ENCODE measurements at places on chromosomes 3 and 15. TPM values are rescaled to one million over a fixed set of nuclear protein-coding genes. Genes with fewer than 3 reads are reported as not detected.

DNAH12 gene
- total RNA-seq, result 0.13 TPM

- no peak for DNase-seq
Observed at GRCh38 chr3:26636096-26636727, 13.6 kb downstream of the LRRC3B start.

GRCh38 chr15:48989170-48989569 is 25.5 kb upstream of the SHC4 start:
- DNase-seq, result no peak

GRCh38 chr15:38174691-38175090 is 77.9 kb upstream of the SPRED1 start:
- DNase-seq, result no peak

UPK1B gene
- total RNA-seq, result 55.2 TPM

DNA sequence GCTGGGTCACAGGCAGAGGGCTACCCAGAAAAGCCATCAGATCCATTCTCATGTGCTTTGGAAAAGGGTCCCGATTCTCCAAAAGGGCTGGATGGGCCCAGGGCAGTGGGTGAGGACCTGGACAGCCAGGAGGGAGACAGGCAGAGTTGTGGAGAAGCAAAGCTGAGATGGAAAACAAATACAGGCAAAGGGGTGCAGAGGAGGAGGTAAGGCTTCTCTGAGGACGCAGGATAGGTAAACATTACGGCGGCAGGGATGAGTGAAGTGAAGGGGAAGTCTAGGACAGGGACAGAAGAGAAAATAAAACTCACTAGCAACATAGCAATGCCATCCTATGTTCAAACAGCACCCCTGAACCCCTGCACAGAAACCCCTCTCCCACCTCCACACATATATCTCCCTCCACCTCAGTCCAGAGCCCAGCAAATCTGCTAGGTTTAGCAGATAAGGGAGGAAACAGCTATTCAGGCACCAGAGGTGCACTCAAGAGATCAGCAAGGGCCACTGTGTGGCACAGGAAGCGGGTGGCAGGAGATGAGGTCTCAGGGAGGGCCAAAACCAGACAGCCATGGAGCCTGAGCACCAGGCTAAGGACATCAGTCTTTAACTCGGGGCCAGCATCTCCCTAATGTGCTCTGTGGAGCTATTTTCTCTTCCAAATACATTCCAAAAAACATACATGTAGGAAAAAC is 51.3 kb downstream of the HOMER2 start:
- DNase-seq, result no peak

- no peak for DNase-seq
Observed at GRCh38 chr15:95868450-95868849, 462.1 kb upstream of the NR2F2 start.

GRCh38 chr3:114219741-114220140 is 17.6 kb downstream of the ZNF80 start:
- no peak for DNase-seq
